ENCODE measurements at places on chromosomes 4 and X. TPM values are rescaled to one million over a fixed set of nuclear protein-coding genes. Genes with fewer than 3 reads are reported as not detected.

SYNPO2 gene
- polyA plus RNA-seq: 15.4 TPM

TMEM187 gene
- 9.2 TPM for polyA plus RNA-seq

CEP135 gene
- 23.8 TPM for polyA plus RNA-seq

CLDN22 gene
- 0.85 TPM for polyA plus RNA-seq

GSPT2 gene
- 22.2 TPM for polyA plus RNA-seq

HSPA4L gene
- polyA plus RNA-seq: 15.5 TPM

SLC9B1 gene
- polyA plus RNA-seq: 3.4 TPM

EPGN gene
- polyA plus RNA-seq: 1.3 TPM

ARHGAP24 gene
- polyA plus RNA-seq: 101 TPM

VEGFC gene
- polyA plus RNA-seq: 18.5 TPM

ZNF141 gene
- 47.0 TPM for polyA plus RNA-seq

USP17L11 gene
- not detected for polyA plus RNA-seq

VCX2 gene
- polyA plus RNA-seq: not detected

ZDHHC15 gene
- 7.8 TPM for polyA plus RNA-seq

SRPX2 gene
- 15.0 TPM for polyA plus RNA-seq

MAGEC2 gene
- not detected for polyA plus RNA-seq

USP17L25 gene
- not detected for polyA plus RNA-seq

PDGFRA gene
- polyA plus RNA-seq: 160 TPM

KLB gene
- 0.22 TPM for polyA plus RNA-seq

RBMXL3 gene
- polyA plus RNA-seq: not detected

CENPI gene
- polyA plus RNA-seq: 11.4 TPM

NAP1L2 gene
- 4.7 TPM for polyA plus RNA-seq

TAPT1 gene
- polyA plus RNA-seq: 46.5 TPM

CEP44 gene
- 29.8 TPM for polyA plus RNA-seq

RIPPLY1 gene
- polyA plus RNA-seq: 2.5 TPM

OPHN1 gene
- polyA plus RNA-seq: 8.8 TPM

ART3 gene
- 0.49 TPM for polyA plus RNA-seq

C1QTNF7 gene
- 24.0 TPM for polyA plus RNA-seq

SLC49A3 gene
- 6.3 TPM for polyA plus RNA-seq

Measured in renal cortex interstitium (tissue), 15 donors.